ENCODE measurements at places on chromosomes 12 and 14.

- no peak for DNase-seq
These were observed 3.0 kb upstream of the PITPNM2 start for GRCh38 chr12:123153906-123154305.

- DNase-seq, result no peak
These were observed 2.0 kb upstream of the ERC1 start for GRCh38 chr12:989051-989450.

GRCh38 chr12:122437656-122438121 is 15.2 kb upstream of the CLIP1 start:
- DNase-seq, result peak; percentile 60

- DNase-seq, result no peak
These were observed 3.8 kb downstream of the CCDC88C start for GRCh38 chr14:91413547-91414474.

- DNase-seq, result no peak
These were observed 31.7 kb downstream of the ATP2A2 start for GRCh38 chr12:110312581-110313360.

DNA sequence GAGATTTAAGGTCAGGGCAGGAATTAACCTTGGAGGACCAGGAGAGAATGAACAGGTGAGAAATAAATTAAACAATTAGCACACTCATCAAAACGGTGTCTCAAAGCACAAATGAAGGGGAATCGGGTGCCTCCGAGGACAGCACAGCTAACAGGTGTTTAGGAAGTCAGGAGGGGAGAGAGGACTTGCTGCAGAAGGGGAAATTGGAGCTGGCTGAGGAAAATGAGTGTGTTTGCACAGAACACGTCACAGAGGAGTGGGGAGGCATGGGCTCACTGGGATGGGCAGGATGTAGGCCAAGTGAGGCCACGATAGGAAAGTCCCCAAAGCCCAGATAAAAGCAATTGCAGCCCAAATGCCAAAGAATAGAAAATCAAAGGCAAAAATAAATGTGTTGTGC is 121.7 kb downstream of the ZNF664 start:
- DNase-seq, result no peak

DNA sequence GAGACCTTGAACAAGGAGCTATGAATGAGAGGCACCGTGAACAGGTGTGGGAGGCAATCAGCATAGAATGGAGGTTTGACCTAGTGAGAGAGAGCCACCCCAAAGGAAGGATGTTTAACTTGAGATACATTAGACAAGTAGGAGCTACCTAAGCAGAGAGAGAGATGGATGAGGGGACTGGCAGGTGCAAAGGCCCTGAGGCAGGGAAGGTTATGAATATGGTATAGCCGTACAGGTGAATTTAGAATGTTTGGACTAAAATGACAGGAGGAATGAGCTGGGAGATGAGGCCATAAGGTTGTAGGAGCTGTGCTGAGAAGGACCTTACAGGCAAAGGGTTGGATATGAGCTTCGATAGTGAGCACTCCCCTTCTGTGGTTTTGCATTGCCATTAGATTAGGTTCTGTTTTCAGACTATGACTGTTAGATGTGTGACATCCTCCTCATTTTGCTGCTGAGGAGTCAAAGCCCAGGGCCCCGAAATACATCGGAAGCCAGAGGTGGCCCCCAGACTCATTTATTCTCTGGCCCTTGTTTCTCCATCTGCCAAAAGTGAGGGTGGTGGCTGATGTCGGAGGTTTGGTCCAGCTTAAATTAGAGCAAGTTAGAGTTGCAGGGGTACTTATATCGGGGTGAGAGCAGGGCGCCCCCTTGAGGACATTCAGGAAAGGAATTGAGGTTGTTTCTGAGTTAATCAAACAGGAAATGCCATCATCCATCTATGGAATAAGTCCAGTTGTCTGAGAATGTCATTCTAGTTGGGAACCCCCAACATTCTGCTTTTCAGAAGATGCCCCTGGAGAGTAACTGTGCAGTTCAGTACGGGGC is 29.4 kb downstream of the SLC24A4 start:
- DNase-seq, result no peak

DNA sequence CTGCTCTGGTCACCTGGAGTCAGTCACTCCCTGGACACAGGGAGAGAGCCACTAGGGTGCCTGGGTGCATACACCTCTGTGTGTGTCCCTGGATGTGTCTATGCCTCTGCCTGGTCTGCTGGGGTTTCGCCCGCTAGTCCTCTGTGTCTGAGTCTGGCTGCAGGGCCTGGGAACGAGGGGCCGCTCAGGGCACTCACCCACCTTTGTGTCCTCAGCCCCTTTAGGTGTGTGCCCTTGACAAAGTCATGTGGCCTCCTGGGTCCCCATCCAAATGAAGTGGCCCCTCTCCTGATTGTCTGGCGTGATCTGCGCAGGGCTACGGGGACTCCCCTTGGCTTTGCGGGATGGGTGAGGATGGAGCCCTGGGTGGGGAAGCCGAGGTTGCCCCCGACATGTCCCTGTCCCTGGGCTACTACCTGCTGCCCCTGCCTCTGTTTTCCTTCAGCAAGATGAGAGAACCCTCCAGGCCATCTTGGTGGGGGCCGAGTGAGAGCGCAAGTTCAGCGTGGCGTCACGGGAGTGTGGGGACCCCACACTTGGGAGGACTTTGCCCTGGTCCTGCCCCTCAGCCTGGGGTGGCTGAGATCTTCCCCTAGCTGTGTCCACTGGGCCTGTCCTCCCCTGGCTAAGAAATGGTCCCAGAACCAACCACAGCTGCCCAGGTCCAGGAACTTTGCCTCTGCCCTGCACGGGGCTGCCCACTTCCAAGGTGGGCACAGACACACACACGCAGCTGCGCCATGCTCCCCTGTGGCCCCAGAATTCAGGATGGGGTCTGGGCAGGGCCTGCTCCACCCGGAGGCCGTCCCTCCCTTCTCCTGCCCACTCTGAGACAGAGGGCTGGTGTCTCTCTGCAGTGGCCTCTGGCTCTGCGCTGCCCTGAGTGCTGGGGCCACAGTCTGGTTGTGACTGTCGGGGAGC is 2.7 kb upstream of the AHNAK2 start:
- DNase-seq, result no peak

GRCh38 chr12:47783024-47783755 is 10.2 kb downstream of the SLC48A1 start:
- DNase-seq, result no peak

- DNase-seq, result no peak
These were observed 11.6 kb downstream of the TNS2 start for GRCh38 chr12:53061404-53062010.

- DNase-seq, result no peak
These were observed 13.1 kb downstream of the COPZ1 start for GRCh38 chr12:54337854-54338650.
